ENCODE measurements at places on chromosomes 1 and 21.

DNA sequence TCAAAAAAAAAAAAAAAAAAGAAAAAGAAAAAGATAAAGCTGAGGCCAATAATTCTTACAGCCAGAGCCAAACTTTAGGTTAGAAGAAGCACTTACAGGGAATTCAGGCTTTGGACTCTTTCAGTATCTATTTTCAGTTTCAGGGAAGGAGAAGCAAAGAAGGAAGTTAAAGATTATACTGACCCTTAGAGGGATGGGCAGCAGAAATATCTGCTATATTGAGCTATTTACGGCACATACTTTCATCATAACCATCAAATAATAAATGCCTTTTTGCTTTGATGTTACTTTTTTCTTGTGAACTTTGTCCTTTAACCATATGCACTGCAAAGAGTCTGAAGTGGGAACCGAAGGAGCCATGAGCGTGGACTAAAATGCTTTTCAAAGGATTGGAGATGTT is 42.0 kb downstream of the TM2D1 start:
- no peak for DNase-seq

DNA sequence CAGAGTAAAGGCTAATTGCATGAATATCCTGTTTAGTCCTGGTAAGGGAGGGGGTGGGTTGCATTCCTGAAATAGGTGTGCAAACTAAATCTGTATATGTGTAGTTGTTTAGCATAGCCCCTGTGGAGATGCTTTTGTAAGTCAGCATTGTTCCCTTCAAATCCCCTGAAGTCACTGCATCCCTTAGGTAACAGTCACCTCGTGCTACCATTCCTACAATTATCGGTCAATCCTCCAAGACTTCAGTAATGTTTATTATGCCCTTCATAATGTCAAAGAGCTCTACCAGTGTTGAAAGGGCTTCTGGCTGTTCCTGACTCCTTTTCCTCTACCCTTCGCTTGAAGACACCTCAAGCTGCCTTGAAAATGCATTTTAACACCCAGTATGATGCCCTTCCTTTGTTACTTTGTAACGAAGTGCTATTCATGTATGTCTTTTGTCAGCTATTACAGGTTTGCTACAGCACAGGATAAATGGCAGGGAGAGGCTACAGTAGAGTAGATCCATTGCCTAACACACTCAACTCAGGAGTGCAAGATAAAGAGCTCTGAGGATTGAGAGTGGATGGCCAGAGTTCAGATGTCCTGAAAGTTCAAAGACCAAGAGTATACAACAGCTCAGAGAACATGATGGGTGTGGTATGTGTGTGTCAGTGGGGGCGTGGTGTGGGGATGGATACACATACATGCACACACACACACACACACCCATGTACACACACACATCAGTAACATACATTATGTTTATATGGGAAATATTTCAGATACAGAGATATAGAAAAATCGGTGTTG is 27.4 kb upstream of the FOXD3 start:
- DNase-seq, result no peak

GRCh38 chr1:111618961-111619634 is 491 bp upstream of the RAP1A start:
- no peak for DNase-seq

DNA sequence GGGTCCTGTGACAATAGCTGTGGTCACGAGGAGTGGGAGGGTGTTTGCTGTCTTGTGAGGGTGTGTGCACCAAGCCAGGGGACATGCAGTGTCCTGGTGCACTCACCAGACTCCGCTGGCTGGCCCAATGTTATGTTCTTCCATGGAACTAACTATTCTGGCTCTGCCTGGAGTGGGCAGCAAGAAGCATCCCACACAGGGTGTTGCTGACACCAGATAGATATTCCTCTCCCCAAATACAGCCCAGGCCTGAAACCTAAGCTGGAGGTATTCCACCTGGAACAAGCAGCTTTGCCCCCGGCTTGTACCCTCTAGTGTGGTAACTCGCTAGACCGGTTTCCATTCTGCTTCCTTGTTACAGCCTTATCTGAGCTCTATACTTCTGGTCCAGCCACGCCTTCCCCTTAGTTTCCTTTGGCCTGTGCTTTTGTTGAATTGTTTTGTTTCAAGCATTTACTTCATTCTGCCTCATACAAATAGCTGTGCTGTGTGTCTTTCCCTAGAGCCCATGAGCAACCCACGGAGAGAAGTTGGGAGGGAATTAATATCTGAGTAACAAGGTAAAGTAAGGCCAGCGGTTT is 14.7 kb upstream of the LY9 start:
- no peak for DNase-seq

- no peak for DNase-seq
Observed at GRCh38 chr1:108009603-108010195, 44.7 kb upstream of the VAV3 start.

GRCh38 chr21:42022091-42022430 is 11.9 kb upstream of the ZBTB21 start:
- DNase-seq, result no peak

DNA sequence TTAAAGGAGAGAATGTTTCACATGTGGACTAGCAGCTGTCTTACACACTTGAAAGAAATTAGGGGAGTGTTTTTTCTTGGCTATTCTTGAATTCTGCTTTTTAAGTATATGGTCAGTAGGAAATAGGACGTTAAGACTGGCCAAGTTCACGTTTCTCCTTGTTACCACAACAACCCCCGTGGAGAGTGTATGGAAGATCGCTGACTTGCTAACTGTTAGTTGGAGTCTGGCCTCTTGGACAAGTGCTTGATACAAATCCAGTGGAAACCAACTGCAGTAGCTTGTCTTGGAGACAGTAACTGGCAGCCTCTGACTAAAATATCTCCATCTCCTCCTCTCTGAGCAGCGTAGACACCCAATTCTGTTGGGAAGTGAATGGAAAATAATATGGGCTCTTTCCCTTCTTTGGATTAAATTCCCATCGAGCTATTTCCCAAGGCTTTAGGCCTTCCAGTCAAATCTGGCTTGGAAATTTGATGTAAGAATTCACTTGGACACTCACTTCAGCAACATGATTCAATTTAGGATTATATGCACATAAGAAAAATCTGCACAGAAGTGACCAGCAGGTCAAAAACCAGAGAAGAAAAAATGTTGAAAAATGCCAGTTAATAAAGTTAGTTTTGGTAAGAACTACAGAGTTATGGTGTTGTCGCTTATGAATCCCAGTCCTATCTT is 3.6 kb upstream of the NFIA start:
- no peak for DNase-seq

Data from HepG2 (cell line).